Cardiac septum (tissue), 1 donor: ENCODE measurements at places on chromosomes 2 and 18. TPM values are rescaled to one million over a fixed set of nuclear protein-coding genes. Genes with fewer than 3 reads are reported as not detected.

Gene GAREM2
- total RNA-seq, result 1.1 TPM

Gene OTOS
- total RNA-seq, result not detected

Gene REV1
- 34.1 TPM for total RNA-seq

Gene DCC
- total RNA-seq, result not detected

Gene GBX2
- total RNA-seq, result not detected

Gene ITGA6
- 38.9 TPM for total RNA-seq

Gene MYO7B
- total RNA-seq, result 0.78 TPM

Gene GREB1
- total RNA-seq, result 2.9 TPM

Gene TWIST2
- 0.83 TPM for total RNA-seq

Gene POMC
- total RNA-seq, result 3.1 TPM

Gene TRAF3IP1
- 16.3 TPM for total RNA-seq

GRCh38 chr18:48800876-48801727 lies 149.7 kb downstream of the SMAD7 start:
- peak; percentile 75 for DNase-seq

DNA sequence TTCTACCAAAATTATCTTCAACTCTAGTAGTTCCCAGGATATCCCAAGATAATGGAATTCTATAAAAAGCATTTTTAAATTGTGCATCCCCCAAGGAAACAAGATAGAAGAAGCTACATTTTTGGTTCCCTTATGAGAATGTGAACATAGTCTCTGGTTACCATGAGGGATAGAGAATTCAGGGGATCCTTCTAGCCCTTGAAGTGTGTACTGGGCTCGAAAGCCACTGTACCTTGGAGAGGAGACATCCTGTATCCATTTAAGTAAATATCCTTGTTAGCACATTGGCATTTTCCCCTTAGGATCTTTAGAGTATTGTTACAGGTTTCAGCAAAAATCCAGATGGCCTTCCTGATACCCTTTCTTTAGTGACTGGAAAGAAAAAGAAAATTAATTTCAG lies 228.5 kb downstream of the RTP5 start:
- no peak for DNase-seq

- no peak for DNase-seq
These were observed 384.3 kb upstream of the CNTNAP5 start for GRCh38 chr2:123640685-123641335.

GRCh38 chr18:4400911-4401310 lies 54.2 kb downstream of the DLGAP1 start:
- DNase-seq, result no peak

GRCh38 chr2:222897898-222898297 lies 37.1 kb downstream of the ACSL3 start:
- no peak for DNase-seq

DNA sequence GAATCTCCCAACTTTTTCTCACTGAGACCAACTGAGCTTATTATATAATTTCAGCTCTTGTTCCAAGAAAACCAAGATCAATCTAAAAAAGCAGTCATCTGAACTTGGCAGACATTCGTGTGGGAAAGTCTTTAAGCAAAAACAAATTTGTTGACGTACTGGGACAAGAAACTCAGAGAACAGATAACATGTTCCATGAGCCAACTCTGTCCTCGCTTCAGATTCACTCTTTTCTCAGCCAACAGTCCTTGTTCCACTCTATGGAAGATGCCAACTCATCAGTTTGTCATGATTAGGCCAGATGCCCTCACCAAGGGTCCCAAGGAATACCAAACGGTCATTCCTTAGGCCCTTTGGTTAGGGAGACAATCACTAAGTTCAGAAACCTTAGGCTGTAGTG lies 224.2 kb upstream of the CTAGE1 start:
- DNase-seq, result no peak

GRCh38 chr2:162116352-162116751 lies 35.7 kb downstream of the GCG start:
- no peak for DNase-seq

DNA sequence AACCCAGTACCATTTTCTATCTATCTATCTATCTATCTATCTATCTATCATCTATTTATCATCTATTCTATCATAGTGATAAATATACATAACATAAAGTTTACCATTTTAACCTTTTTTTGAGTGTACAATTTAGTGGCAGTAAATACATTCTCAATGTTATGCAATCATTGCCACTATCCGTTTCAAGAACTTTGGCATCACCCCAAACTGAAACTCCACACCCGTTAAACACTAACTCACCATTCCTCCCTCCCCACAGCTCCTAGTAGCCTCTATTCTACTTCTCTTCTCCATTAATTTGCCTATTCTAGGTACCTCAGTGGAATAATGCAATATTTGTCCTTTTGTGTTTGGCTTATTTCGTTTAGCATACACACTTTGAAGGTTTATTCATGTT lies 82.5 kb upstream of the KCNE4 start:
- DNase-seq, result no peak

GRCh38 chr2:120042359-120042758 lies 29.5 kb downstream of the EPB41L5 start:
- DNase-seq, result no peak

- DNase-seq, result no peak
These were observed 59.1 kb downstream of the DDX1 start for GRCh38 chr2:15650616-15651366.

GRCh38 chr2:177715771-177716170 lies 323.2 kb downstream of the AGPS start:
- no peak for DNase-seq

- DNase-seq, result no peak
These were observed 146.6 kb upstream of the CCDC68 start for GRCh38 chr18:55105873-55106272.

- no peak for DNase-seq
These were observed 16.2 kb downstream of the IL18RAP start for GRCh38 chr2:102439065-102439695.

- no peak for DNase-seq
These were observed 24.7 kb upstream of the NT5C1B start for GRCh38 chr2:18614041-18614440.

DNA sequence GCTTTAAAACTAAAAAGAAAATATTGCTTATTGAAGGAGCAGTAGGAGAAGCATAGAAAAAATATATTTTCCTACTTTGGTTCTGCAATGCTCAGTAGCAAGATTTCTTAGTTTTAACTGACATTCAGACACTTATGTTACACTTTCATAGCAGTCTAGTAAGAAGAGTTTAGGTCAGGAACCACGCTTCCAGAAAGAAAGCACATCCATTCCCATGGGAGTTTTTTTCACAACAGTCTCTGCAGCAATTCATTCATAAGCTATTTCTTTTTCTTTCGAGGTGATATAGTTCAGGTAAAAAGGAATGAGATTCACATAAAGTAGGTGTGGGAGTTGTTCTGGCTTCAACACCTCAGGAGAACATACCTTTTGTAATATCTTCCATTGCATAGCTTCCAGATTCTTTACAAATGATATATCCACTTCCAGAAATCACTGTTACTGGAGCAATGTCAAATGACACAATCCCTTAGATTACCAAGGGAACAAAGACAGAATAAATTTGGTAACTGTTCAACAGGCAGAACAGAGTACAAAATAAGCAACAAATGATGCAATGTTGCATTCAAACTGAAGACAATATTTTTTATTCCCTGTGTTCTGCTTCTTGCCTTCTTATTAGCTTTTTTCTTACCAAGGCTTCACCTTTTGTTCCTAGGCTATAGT lies 95.2 kb upstream of the GULP1 start:
- DNase-seq, result no peak

GRCh38 chr2:154291511-154291910 lies 407.0 kb upstream of the KCNJ3 start:
- DNase-seq, result no peak

GRCh38 chr2:104736026-104736425 lies 117.9 kb upstream of the POU3F3 start:
- DNase-seq, result no peak

GRCh38 chr2:43743706-43744105 lies 30.1 kb upstream of the DYNC2LI1 start:
- DNase-seq, result no peak

DNA sequence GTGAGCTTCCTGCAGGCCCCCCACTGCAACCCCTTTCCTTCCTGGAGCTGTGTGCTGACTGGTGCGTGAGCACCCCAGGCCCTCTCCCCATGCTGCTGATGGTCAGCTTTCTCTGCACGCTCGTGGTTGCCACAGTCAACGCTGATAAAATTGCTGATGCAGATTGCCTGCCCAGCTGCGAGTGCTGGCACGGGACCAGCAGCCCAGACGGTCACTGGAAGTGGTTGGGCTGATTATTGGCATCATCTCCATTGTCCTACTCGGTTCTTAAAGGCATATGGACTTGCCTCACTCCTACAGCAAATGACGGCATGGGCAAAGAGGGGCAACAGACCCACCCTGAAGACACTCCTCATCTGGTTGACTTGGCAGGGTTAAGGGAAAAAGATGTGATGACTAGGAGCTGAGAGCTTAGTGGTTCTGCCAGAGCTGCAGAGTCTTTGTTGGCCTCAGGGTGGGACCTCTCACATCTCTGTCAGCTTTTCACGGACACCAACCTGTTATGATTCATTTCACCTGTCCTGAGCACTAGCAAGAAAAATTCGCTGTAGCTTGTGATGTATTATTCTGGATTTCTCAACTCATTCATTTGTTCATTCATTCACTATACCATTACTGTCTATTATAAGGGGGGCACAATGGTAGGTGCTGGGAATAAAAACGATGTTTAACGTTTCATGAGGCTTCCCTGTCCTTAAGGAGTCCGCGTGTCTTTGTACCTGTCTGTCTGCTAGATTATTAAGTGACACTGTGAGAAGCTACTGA lies 38.4 kb downstream of the PAX8 start:
- peak; percentile 86 for DNase-seq

DNA sequence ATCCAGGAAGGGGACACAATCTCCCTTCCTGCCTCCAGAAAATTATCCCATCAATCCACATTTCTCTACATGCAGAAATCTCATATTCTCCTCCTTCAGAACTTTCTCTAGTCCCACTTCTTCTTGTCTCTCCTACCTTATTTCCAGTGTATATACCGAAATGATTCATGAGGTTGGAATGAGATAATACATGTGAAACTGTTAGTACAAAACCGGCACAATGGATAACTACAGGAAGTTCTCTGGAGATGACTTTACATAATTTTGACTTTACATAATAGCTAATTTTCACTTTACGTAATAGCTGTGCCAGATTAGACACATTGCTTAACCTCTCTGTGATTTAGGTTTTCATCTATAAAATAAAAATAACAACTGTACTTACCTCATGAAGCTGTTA lies 801.3 kb downstream of the ERBB4 start:
- no peak for DNase-seq

GRCh38 chr18:68229351-68229750 lies 485.6 kb downstream of the TMX3 start:
- no peak for DNase-seq

DNA sequence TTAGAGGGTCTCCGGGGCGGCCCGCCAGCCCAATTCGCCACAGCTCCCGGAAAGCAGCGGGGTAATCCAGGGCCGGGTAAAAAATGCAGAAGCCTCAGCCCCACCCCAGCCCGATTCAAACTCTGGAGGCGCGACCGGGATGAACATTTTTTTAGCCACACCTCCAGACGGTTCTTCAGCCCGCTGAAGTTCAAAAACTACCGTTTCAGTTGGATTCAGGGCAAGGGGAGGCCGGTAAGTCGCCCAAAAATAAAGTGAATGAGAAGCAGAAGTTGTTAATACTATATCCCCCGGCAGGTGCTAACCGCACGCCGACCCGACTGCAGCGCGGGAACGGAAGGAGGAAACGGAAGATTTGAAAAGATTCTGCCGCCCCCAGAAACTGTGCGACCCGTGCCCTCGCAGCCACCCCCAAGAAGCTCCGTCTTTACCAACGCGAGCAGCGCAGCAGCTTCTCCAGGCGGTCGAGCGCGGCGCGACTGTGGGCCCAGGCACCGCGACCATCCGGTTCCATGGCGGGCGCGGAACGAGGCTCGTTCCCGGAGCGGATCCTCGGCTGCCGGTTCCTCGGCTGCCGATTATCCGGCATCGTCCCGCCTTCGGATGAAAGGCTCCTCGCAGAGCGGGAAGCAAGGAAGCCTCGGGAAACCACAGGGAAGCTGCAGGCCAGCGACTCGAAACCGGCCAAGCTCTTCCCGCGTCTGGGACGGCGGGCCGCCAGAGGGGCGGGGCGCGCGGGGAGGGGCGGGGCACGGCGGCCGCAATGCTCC lies at the start of gene BARD1:
BARD1 (minus strand) TSS at position 703 of the 770 bp plus-strand sequence; CDS start at position 589, 114 bp downstream.
- DNase-seq, result peak; percentile 81

GRCh38 chr18:76972241-76972640 lies 149.9 kb downstream of the ZNF236 start:
- DNase-seq, result no peak

GRCh38 chr18:27040796-27041195 lies 144.3 kb downstream of the CHST9 start:
- no peak for DNase-seq

DNA sequence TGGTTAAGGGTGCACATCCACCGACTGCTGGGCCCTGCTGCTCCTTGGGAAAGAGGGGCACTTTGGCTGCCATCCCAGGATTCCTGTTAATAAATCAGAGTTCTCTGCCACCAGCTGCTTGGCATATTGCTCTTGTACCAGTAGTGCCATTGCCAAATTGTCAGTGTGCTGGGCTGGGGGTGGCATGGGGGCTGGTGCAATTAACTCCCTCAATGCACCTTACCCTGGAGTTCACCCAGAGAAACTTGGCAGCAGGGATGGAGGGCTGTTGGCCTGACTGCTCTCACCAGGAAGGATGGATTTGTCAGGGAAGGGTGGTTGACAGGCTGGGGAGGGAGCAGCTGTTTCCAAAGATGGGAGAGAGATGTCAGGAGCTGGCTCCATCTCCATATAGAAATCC lies 94.6 kb upstream of the SKOR2 start:
- DNase-seq, result no peak

- DNase-seq, result no peak
These were observed 87.6 kb downstream of the METTL8 start for GRCh38 chr2:171345971-171346722.

- no peak for DNase-seq
These were observed 82.6 kb downstream of the IKZF2 start for GRCh38 chr2:213068676-213069359.

GRCh38 chr2:77169426-77169825 lies 352.8 kb downstream of the LRRTM4 start:
- DNase-seq, result no peak

DNA sequence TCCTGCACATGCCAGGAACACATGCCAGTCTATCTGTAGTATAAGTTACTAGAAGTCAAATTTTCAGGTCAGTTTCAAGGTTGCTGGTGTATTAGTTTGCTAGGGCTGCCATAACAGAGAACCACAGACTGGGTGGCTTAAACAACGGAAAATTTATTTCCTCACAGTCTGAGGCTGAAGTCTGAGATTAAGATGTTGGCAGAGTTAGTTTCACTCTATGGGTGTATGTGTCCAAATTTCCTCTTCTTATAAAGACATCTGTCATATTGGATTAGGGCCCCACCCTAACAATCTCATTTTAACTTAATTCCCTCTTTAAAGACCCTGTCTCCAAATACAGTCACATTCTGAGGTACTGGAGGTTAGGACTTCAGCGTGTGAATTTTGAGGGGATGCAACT lies 26.5 kb downstream of the B3GNT7 start:
- no peak for DNase-seq

GRCh38 chr2:130949954-130950353 lies 113.2 kb downstream of the ARHGEF4 start:
- no peak for DNase-seq

- DNase-seq, result no peak
These were observed 250.3 kb downstream of the ANAPC1 start for GRCh38 chr2:111633643-111634042.
